ENCODE measurements at places on chromosomes 5 and 9. TPM values are rescaled to one million over a fixed set of nuclear protein-coding genes. Genes with fewer than 3 reads are reported as not detected.

The SPINK6 gene
- total RNA-seq, result not detected

GRCh38 chr9:33436445-33436844 is 10.9 kb downstream of the AQP3 start:
- no peaks in the 10 kb centered on the region for H3K36me3 ChIP-seq
- DNase-seq, result no peak
- no peaks in the 10 kb centered on the region for H3K27me3 ChIP-seq
- H3K4me1 ChIP-seq, result no peaks in the 10 kb centered on the region
- H3K4me3 ChIP-seq, result no peak overlapping the region
- H3K27ac ChIP-seq, result no peak overlapping the region

- no peaks in the 10 kb centered on the region for H3K4me1 ChIP-seq
- H3K27me3 ChIP-seq, result no peaks in the 10 kb centered on the region
- H3K4me3 ChIP-seq, result no peak overlapping the region
- peak overlapping the region; percentile 11 for H3K27ac ChIP-seq
- H3K36me3 ChIP-seq, result no peaks in the 10 kb centered on the region
Measured at GRCh38 chr5:91027405-91028139, 355.5 kb downstream of the ARRDC3 start.

The ANKRD18A gene
- total RNA-seq, result under 0.01 TPM

DNA sequence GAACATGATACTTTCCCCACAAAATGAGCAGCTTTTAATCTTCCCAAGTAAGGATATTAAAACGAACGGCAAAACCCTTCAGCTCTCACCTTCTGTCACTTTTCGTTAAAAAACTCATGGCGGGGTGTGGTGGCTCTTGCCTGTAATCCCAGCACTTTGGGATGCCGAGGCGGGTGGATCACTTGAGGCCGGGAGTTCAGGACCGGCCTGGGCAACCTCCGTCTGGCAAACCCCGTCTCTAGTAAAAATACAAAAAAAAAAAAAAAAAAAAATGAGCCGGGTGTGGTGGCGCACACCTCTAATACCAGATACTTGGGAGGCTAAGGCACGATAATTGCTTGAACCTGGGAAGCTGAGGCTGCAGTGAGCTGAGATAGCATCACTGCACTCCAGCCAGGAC is 902 bp downstream of the TMED9 start:
- peaks cover 11% of the 10 kb centered on the region for H3K36me3 ChIP-seq
- no peaks in the 10 kb centered on the region for H3K4me1 ChIP-seq

The GCNT4 gene
- total RNA-seq, result 3.2 TPM

Data from sigmoid colon (tissue), 7 donors.